AML-193 (cell line): ENCODE measurements at places on chromosomes 1 and 21.

DNA sequence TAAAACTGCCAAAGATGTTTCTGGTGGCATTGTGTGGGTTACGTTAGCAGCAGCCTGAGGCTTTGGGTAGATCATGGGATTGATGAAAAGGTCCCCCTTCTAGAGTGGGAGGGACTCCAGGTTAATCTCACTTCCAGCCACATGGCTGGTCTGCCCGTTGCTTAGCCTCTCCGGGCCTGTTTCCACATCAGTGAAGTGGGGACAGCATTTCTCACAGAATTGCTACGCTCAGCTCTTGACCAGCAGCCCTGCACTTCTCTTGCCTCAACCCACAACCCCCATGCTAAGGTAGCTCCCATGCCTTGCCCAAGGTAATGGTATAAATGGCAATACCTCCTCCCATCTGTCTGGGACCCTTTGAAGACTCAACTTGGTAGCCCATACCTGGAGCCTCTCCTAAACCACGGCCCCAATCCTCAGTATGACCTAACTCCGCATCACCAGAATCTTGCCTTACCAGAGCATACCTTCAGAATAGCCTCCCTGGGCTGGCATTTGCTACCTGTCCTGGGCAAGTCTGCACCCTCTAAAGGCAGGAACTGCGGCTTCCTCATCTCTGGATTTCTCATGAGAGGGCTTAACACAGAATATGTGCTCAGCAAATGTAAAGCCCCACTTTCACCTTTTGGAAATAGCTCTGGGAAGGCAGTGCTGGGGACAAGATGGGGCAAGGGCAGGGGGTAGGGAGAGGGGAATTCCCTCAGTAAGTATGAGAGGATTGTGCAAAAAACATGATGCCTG, 10.9 kb upstream of the GUCA2A start:
- no peak for DNase-seq

GRCh38 chr1:9294405-9294773, 1.7 kb downstream of the SPSB1 start:
- no peak for DNase-seq

GRCh38 chr1:109312978-109313775, 6.4 kb upstream of the MYBPHL start:
- DNase-seq: peak; percentile 59

DNA sequence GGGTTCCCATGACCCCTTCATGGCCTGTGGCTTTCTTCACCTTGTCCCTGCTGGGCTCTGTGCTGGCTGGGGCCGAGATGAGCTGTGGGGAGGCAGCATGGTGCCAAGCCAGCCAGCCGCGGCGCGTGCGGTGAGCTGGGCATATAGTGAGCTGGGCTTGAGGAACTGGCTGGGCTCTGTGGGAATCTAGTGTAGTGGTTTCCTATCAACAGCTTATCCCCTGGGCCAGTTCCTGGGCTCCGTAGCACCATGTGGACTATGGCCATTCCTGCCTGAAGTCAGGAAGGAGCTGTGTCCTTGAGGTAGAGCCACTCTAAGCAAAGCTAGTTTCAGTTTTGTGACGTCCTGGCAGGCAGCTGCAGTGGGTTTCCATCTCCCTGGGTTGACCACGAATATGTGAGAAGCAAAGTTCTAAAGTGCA, 1.8 kb downstream of the NCMAP start:
- no peak for DNase-seq

DNA sequence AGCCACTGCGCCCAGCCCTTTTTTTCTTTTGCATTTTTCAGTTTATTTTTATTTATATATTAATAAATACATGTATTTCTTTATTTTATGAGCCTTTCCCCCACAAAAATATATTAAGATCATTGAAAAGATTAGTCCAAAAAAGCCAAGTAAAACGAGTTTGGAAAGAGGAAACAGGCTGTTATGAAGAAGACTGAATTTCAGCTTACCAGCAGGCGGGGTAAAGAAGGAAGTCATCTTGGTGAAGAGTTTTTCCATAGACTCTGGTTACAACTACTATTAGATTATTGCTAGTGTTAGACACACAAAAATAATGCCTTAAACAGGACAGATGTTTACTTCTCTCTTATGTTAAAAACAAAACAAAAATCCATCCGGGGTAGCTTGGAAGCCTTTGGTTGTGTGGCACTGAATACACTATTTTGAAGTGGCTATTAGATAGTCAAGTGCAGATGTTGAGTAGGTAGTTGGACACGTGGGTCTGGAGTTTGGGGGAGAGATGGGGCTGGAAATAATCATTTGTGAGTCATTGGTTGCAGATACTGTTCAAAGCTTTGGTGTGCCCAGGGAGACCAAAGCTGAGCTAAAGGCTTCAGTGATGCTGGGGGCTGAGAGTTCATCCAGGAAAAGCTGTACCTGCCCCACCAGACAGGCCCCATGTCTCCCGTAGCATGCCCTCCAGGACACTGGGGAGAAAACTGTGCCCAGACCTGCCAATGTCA, 8.7 kb upstream of the LRRC71 start:
- peak; percentile 8 for DNase-seq

DNA sequence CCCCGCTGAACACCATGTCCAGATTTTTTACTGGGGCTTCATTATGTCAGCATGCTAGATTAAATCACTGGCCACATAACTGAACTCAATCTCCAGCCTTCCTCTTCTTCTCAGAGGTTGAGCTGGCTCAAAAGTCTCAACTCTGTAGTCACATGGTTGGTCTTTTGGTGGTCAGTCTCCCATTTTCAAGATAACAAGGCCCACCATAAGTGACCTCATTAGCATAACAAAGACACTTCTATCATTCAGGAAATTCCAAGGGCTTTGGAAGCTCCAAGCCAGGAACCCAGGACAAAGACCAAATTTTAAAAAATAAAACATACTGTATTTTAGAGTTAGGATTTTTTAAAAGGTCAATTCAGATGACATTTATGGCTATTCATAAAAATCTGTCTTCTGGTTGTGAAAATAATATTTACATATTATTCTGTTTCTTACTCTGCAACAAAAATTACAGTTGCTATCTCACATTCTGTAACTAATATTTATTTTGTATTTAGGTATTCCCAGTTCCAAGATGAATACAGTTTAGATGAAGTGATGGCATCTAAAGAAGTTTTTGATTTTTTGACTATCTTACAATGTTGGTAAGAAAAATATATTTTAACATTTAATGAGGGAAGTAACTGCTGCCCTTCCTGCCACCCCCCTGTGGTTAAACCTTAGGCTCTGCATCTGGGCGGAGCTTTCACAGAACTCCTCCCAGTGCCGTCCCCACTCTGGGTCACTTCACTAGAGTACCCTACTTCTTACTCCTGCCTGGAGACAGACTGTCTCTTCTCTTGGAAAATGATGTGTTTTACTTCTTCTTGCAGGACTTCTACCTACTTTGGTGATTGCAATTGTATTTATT, 49.3 kb downstream of the SCP2 start:
- no peak for DNase-seq

DNA sequence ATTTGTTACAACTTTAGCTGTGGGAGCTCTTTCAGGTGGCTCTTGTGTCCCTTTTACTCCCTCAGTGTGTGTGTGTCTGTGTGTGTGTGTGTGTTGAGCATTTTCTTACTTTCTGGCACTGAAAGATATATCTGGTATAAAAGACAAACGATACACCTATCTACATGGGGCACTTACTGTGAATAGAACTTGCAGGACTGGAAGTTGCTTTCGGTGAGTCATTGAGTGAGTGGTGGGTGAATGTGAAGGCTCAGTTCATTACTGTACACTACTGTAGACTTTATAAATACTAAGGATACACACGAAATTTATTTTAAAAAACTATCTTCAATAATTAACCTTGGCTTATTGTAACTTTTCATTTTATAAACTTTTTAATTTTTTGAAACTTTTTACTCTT, 38.7 kb downstream of the BTBD8 start:
- no peak for DNase-seq

DNA sequence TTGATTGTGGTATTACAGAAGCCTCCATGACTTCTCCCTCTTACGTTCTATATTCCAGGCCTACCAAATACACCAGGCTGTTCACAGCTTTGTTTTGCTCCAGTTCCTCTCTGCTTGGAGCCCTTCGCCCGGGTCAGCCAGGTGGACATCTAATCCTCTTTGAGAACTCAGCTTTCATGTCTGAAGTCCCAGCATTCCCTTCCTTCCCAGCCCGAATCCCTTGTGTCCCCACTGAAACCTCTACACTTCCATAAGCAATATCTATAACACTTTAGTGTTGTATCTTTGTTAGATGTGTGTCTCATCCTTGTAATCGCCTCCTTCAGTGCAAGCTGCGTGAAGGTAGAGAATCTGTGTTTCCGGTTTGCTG, 1.9 kb downstream of the RNF11 start:
- no peak for DNase-seq

GRCh38 chr1:10765304-10765703, 31.1 kb downstream of the CASZ1 start:
- no peak for DNase-seq

- DNase-seq: no peak
Observed at GRCh38 chr1:7507285-7508019, 263.6 kb upstream of the VAMP3 start.

DNA sequence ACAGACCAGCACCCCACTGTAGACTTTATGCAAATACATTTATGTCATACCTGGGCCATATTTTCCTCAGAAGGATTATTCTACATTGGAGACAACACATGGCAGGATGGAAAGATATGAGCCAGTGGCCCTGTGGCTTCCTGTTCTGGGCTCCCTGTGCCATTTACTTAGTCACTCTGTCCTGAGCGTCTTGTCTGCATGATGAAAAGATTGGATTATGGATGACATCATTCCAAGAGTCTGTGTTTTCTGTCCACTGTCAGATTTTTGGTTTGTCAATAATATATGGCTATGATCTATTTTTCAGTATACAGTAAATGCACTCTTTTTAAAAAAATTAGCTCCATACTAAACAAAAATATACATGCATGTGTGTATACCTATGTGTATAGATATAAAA, 30.8 kb downstream of the IGSF5 start:
- no peak for DNase-seq

- DNase-seq: peak; percentile 4
Observed at GRCh38 chr1:105427543-105427942, 1628.9 kb upstream of the PRMT6 start.

DNA sequence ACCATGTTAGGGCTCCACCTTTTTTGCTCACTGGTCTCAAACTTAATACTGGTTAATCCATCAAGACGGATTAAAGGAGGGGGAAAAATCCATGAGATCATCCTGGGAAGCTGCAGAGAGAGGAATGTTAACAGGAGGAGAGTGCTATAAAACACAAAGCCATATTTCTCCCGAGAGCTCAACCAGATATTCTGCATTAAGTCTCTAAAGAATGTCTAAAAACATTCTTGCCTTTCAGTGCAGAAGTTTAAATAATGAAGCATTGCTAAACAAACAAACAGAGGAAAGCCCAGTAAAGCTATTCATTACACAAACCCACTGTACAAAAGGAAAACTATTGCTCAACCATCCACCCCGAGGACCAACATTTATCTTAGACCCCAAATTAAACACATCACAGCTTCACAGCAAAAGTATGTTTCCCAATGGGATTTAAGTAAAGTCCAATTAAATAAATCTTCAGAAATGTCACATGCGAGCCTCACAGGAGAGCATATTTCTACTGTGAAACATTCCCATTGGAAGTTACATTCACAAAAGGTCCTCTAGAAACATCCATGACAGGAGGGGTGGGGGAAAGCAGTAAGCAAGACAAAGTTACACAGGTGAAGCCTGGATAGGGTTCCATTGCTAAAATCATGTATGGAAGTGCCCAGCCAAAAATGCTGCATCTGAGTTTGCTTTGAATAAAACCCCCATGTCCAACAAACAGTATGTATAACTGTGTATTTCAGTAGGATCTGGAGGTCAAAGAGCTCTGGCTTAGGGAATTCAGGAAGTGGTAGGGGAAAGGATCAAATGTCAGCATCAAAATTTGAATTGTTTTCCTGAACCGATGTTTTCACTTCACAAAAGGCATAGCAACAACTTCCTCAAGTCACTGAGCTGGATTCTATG, 23.3 kb downstream of the DUSP10 start:
- DNase-seq: no peak

DNA sequence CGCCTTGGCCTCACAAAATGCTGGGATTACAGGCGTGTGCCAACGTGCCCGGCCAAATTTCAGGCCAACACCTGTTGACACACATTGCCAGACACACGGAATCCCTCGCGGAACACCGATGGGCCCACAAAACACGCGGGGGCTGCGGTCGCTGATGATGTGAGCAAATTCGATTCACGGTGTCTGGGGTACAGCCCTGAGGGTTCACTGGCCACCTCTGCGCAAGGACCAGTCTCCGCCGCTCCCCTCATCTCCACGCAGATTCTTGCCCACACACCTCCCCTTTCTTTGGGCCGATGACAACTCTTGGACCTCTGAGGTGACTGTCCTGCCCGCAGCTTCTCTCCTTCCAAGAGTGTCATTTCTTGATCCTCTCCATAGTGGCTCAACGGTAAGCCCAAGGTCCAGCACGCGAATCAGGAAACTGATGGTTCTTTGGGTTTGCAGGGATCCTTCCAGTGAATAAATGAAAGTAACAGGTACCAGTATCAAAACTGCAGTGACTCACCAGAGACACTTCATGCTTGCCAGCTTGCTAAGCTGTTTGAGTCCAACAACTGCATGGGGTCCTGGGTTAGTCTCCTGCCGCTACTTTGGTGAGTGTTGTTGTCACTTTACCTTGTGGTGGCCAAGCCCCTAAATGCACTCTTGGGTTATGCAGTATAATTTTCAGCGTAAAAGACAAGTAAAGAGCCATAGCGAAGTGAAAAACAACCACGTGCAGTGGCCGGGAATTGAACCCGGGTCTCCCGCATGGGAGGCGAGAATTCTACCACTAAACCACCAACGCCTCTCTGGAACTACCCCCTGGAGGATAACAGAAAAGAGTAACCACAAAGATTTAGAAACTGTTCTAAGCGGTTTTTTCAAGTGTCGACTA, 11.0 kb upstream of the RNU1-3 start:
- DNase-seq: peak; percentile 63

DNA sequence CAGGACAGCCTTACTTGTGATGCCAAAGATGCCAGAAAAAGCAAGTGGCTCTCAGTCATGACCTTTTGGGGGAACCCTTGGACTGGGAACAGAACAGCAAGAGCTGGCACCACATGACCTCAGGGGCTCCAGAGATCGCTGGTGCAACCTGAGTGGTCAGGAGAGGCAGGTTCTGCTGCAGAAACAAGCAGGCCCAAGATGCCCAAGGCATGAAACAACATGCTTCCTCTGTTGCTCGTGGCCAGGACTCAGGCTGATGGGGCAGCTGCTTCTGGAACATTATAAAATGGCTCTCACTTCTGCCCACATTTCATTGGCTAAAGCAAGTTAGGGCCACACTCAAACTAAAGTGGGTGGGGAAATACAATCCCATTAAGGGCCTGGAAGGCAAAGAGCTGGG, 17.7 kb upstream of the CLSTN1 start:
- no peak for DNase-seq

DNA sequence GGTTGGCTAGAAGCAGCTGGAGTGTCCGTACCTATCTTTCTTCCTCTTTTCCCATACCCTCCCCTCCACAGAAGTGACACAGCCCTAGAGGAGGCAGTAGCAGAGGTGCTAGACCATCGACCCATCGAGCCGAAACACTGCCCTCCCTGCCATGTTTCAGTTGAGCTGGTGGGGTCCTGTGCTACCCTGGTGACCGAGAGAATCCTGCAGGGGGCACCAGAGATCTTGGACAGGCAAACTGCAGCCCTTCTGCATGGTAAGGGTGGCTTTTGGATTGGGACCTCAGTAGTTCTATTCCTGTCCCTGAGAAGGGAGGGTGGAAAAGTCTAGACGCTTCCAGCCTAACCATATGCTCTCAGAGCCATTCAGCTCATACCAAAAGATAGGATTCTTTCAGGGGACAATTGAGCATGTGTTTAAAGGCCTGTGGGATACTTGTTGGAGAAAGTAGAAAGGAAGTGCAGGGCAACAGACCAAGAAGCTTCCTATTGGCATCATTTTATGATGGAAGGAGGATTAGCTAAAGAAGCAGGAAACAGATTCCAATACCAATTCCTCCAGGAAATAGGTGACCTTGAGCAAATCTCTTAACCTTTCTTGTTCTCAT, 11.7 kb upstream of the BNIPL start:
- peak; percentile 76 for DNase-seq
